Calu3 (cell line): ENCODE measurements at places on chromosomes 7 and 10. TPM values are rescaled to one million over a fixed set of nuclear protein-coding genes. Genes with fewer than 3 reads are reported as not detected.

Gene ELFN1
- total RNA-seq: 0.27 TPM in 1 of 2 replicates, not detected in the other

GRCh38 chr10:36688717-36689116 is 436.7 kb upstream of the ANKRD30A start:
- no peak for DNase-seq

Gene LBX1
- not detected in 2 replicates for total RNA-seq

Gene PDIA4
- total RNA-seq: 332 and 351 TPM in 2 replicates

DNA sequence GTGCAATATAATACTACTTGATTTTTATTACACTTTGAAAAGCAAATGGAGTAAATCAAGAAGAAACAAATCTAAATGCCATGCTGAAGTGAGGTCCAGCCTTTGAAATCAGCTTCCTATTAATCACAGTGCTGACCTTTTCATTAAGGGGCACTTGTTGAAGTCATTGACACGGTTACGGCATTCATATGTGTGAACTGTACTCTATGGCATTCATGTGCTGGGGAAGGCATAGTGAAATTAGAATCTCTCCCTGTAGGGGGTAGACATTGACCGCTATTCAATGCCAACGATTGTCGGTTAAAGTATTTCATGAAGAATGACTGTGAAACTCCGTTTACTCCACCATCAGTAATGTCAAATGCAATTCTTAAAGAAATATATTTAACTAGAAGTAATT is 296.1 kb upstream of the SEMA3A start:
- DNase-seq: no peak

GRCh38 chr10:65548001-65548400 is 1377.8 kb upstream of the LRRTM3 start:
- DNase-seq: no peak

DNA sequence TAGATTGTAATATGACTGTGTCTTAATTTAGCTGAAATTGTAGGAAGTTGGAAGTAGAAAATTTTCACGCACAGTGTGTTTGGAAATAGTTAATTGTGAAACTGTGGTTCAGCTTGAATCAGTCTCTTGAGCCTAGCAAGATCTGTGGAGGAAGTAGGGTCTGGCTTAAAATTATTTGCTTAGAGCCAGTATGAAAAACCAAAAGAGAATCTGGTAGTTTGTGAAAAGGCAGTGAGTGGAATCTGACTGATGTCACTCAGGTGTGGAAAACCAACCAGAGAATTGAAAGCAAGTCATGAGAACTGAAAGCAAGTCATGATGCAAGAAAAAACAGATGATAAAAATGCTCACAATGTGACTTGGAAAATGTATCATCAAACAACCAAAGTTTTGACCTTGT is 11.5 kb downstream of the LIPJ start:
- DNase-seq: no peak

Gene MOGAT3
- not detected in 2 replicates for total RNA-seq

Gene LIPK
- total RNA-seq: not detected in 2 replicates

DNA sequence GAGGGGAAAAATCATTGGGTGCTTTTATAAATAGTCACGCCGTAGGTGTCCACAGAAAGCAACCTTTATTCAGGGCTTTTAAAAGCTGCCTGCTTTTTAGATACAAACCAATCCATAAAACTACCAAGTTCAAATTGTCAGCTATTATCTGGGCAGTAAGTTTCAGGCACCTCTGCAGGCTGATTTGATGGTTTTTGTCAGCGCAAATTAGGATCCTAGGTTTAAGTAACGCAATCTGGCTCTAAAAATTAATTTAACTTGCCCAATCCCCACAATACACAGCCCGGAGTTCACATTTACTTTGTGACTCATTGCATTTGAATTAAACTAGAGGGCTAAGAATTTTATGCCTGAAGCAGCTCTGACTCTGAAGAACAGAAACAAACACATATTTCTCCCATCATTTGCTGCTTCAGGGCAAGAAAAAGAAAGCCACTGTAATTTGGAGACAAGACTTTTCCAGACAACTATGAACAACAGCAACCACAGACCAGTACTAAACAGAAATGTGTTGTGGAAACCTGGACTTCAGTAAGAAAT is 43.3 kb downstream of the NRP1 start:
- DNase-seq: no peak

DNA sequence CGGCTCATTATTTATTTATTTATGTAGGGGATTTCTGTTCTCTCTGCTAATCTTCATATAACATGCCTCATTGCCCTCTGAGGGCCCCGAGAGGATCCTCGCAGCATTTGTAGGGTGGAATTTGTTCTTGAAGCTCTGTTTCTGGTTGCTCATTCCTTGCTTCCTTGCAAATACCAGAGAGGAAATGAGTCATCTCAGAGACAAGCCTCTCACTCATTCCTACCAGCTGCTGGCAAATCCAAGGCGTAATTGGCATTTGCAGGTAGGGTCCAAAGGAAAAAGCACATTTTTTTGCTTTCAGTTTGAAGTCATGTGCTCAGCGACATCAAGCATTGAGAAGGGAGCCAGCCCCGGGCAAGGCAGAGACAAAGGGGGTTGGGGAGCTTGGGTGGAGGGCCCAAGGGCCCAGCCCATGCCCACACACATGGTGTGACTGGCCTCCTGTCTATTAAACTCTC is 501.6 kb downstream of the GALNT17 start:
- DNase-seq: no peak

Gene SKIDA1
- total RNA-seq: 0.40 TPM in 1 of 2 replicates, not detected in the other

DNA sequence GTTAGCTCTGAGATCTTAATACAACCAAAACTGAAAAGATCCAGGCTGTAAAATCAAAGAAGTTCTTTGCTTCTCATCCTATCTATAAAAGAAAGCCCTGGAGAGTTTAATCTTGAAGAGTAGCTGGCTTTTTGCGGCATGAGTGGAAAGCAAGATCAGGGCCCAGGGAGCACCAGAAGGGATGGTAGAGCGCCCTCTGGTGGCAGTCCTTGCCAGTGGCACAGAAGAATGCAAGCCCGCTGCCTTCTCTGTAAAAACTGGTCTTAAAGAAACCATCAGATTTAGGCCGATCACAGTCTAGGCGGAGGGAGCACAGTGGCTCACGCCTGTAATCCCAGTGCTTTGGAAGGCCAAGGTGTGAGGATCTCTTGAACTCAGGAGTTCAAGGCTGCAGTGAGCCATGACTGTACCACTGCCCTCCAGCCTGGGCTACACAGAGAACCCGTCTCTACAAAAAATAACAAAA is 35.6 kb downstream of the CPN1 start:
- DNase-seq: peak; percentile 82

DNA sequence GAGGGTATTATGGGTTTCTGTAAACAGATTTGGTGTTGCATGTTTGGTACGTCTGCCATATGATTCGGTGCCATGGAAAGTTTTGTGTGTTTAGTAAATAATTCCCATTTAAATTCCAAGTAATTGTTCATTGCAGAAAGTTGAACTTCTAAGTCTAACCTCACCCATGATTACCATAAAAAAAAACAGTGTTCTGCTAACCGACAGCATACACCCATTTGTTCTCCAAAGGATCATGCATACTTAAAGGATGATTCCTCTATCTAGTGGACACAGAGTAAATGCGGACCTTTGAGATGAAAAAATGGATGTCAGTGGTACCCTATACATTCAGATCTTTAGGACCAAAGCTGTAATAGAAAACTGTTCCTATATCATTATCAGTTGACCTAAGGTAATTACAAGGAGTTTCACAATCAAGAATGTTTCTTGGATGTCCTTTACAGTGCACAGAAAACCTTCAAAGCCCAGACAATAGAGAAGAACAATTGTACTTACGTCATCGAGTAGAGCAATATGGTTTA is 209.9 kb downstream of the CRPPA start:
- no peak for DNase-seq

DNA sequence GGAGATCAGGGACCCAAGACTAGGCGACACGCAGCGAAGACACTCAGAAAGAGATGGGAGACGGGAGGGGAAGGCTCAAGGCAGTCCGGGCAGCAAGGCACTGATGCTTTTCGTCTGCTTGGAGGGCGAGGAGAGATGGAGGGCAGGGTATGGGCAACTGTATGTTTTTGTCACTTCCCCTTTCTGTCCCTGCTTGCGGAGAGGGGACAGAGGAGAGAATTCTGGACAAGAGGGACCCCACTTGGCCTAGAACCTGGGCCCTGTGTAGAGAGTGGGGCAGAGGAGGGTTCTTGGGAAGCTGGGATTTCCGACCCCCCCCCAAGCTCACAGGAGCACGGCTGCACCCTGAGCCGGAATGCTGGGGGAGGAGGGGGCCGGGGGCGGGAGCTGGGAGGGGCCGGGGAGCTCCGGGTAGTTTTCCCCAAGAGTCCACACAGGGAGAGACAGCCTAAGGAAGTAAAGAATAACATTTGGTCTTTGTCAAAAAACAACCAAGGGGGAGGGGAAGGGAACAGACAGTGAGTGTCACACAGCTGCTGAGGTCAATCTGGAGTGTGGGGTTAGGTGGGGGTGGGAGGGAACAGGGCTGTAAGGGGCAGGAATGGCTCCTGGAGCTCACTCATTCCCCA is 1.8 kb downstream of the LRCH4 start:
- no peak for DNase-seq

Gene AOAH
- not detected in 2 replicates for total RNA-seq

DNA sequence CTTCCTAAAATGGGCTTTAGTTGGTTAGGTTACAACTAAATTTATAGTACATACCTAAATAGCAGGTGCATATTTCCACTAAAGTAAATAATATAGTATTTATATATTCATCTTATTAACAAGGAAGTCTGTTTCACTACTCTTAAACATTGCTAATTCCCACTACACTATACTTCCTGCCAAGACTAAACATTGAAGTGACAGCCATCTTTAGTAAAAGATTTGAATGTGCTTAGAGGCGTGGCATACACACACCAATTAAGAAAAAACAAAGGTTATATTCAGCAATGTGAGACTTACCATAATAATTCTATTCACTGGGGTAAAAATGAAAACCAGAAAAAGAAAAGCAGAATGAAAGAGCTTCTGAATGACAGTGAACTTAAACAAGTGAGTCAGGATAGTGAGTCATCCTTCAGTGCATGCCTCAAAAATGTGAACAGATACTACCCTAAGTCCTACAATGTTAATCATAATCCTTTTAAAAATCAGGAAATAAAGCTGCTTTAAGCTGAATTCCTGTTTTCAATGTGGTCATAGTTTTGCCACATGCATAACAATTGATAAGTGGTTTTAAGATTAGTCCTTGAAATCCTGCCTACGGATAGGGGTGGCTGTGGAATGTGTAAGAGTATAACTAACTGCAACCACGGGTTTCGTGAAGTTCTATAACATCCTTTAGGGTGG is 59.4 kb downstream of the USP6NL start:
- peak; percentile 24 for DNase-seq

- no peak for DNase-seq
These were observed 142.0 kb upstream of the NPY start for GRCh38 chr7:24141874-24142509.

DNA sequence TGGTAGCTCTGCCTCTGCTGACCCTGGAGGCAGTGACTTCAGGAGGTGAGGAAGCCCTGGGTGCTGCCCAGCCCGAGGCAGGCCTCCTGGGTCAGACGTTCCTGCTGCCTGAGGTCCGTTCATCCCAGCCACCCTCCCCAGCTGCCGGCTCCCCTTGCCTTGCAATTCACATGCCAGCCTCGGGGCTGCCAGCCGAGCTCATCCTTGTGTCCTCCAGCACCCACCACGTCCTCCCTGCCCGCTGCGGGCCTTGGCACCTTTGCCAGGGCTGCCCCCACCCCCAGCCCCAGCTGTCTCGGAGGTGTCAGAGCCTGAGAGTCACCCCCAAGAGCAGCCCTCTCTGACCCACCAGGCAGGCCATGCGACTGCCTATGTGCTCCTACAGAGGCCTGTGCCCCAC is 162.1 kb upstream of the RNF32 start:
- DNase-seq: no peak

GRCh38 chr7:130901209-130901783 is 167.3 kb upstream of the KLF14 start:
- DNase-seq: peak; percentile 89

GRCh38 chr10:22851865-22852239 is 76.0 kb upstream of the ARMC3 start:
- DNase-seq: no peak

Gene LOXL4
- total RNA-seq: 2.2 and 2.6 TPM in 2 replicates

Gene FANK1
- total RNA-seq: 0.85 and 1.6 TPM in 2 replicates

Gene NEUROD6
- not detected in 2 replicates for total RNA-seq

Gene DDX56
- total RNA-seq: 157 and 168 TPM in 2 replicates

Gene CAV2
- total RNA-seq: 74.7 and 76.4 TPM in 2 replicates
